ENCODE measurements at places on chromosomes 6 and 20.

- DNase-seq = no peak
These were observed 302.8 kb downstream of the BTBD9 start for GRCh38 chr6:38336922-38337321.

DNA sequence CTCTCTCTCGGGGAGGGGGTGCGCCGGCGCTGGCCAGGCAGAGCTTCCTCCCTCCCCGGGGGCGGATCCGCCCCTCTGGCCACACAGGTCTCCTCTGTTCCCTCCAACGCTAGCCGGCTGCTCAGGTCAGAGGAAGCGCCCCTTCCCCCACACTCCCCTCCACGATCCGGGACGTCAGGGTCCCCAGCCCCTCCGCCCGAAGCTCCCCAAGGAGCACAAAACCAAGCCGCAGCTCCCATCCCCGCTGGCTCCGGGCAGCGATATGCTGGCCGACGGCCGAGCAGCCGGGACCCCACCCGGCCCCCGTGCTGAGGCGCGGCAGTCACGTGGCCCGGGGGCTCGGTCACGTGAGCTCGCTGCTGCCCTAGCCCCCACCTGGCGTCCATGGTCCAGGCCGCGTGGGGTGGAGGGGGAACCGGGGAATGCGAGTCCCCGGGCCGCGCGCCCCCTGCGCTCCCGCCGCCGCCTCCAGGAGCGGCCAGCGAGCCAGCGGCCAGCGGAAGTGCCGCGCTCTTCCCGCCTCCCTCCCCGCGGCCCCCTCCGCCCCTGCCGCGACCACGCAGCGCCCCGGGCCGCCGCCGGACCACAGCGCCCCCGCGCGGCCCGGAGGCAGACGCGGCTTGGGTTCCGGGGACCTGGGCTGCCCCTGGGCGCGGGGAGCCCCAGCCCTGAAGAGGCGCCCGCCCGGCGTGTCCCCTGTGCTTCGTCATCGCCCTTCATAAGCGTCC lies at the start of gene SLC35B2:
SLC35B2 (minus strand) TSS at position 504 of the 728 bp plus-strand sequence; CDS start at position 386, 118 bp downstream.
- DNase-seq = peak; percentile 80

- DNase-seq = no peak
These were observed 67.0 kb upstream of the SIRPA start for GRCh38 chr20:1827974-1828785.

DNA sequence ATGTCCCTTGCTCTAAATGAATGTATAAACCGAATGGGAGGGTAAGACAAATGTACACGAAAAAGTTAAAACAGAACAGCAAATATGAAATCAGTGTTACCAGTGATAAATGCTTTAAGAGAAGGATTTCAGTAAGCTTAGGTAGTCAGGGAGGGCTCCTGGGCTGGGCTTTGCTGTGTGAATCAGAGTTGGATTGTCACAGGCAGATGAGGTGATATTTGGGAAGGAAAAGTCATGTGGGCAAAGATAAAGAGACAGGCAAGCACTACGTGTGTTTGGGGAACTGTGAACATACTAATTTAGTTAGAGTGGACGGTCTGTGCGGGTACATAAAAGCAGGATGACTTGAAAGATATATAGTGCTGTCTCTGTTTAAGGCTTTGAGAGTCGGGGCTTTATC lies 114.8 kb downstream of the CRYBG1 start:
- DNase-seq = no peak

DNA sequence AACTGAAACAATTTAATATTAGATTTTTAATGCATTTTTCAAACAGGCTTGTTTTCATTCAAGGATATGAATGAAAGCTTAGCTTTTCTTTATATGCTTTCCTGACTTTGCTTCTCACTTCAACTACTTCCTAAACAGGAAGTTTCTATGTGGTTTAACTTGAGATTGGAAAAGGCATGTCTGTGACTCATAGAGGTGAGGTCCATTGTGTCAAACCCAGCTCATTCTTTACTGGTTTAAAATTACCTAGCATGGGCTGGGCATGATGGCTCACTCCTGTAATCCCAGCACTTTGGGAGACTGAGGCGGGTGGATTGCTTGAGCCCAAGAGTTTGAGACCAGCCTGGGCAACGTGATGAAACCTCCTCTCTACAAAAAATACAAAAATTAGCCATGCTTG lies 34.4 kb downstream of the EFHC1 start:
- DNase-seq = no peak

DNA sequence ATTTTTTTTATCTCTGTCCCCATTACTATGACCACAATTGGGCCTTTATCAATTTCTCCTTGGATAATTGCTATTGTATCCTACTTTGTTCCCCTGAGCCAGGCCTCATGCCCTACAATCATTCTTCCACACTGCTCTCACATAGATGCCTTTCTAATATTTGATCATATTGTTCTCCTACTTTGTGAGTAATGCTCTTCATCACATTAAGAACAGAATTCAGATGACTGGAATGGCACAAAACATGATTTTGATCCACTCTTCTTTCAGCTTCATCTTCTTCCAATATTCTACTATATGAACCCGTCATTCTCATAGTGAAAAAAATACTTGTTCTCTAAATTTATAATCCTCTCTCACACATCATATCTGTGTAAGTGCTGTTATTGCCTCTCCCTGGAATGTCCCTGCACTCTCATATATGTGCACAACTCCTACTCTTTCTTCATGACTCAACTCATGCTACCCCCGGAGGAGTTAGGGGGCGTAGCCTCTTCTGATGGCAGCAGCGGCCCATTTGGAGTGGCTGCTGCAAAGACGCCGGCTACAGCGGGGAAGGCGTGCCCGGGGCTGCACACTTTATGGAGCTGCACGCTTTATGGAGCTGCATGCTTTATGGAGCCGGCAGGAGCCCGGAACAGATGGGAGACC lies 25.3 kb upstream of the HACE1 start:
- peak; percentile 36 for DNase-seq

GRCh38 chr20:19935842-19936241 lies 81.3 kb upstream of the NAA20 start:
- no peak for DNase-seq

Measured in SHP77 (cell line).